Stimulated activated naive CD4-positive, alpha-beta T cell (primary cell): ENCODE measurements at places on chromosomes 3 and 15.

DNA sequence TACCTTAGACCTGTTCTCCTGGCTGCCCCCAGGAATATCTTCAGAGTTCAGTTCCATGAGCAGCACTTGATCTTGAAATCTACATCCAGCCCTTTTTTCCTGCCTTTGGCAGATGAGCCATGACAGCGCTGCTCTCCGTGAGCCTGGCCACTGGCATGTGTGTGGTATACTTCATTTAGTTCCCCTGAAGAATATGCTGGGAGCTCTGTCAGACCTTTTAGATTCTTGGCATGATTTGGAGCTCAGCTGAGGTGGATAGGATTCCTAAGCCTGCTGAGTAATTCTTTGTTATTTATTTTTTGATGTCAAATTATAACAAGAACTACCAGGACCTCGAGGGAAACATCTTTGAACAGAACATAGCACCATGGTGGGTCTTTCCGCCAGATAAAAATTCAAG is 121.7 kb downstream of the EDEM1 start:
- no peak for DNase-seq

- no peak for DNase-seq
Observed at GRCh38 chr3:176097027-176097426, 1100.3 kb downstream of the TBL1XR1 start.

GRCh38 chr3:119261055-119261454 is 20.4 kb upstream of the B4GALT4 start:
- DNase-seq: no peak

DNA sequence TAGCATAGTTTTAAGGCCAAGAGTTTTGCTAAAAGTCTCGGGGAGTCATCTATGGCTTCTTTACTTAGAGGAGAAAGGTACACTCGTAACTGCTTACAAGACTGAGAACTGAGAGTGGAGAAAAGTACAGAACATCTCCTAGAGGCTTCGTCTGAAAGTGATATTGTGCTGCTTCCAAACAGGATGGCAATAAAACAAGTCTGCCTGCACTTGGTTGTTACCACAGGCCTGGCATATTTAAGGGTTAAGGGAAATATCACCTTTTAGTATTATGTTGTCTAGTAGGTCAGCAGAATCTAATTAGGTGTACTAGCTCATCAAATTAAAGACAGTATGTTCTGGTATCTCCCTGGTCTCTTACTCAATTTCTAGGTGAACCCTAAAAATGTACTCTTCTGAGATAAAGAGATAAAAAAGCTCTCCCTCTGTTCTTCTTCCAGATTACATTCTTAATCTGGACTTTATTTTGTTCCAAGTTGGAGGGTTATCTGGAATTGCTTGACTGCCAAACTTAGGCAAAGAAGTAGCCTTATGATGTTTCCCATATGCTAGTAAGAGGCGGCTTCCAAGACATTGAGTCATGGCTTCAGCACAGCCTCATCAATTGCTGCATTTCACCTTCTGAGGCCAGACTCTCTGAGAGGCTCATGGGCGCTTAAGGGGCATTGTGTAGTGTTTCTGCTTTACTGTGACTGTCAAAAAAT is 181.3 kb downstream of the LSAMP start:
- no peak for DNase-seq

- no peak for DNase-seq
Observed at GRCh38 chr3:126117786-126118185, 33.9 kb upstream of the SLC41A3 start.

- DNase-seq: no peak
Observed at GRCh38 chr15:44317423-44318058, 29.0 kb downstream of the GOLM2 start.
